ENCODE measurements at places on chromosomes 16 and 17.

DNA sequence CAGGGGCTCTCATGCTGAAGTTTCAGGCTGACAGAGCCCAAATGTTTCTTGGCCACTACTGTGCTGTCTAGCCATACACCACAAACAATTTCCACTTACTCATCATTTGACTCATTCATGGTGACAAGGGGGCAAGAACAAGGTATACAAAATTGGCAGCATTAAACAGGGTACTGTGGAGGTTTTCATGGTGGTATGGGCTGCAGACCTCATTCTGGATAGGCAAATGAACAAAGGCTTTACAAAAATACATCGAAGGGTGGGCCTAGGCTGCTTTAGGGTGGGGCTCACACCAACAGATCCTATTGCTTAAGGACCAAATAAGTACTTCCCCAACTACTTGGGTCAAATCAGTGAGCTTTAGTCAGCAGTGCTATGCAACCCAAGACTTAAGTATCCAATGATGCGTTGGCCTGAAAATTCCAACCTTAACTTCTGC is 53.0 kb downstream of the N4BP1 start:
- no peak for DNase-seq

- DNase-seq, result peak; percentile 70
Observed at GRCh38 chr16:89164436-89164835, 7.1 kb upstream of the CDH15 start.

GRCh38 chr16:1380195-1380594 is 28.5 kb downstream of the GNPTG start:
- no peak for DNase-seq

DNA sequence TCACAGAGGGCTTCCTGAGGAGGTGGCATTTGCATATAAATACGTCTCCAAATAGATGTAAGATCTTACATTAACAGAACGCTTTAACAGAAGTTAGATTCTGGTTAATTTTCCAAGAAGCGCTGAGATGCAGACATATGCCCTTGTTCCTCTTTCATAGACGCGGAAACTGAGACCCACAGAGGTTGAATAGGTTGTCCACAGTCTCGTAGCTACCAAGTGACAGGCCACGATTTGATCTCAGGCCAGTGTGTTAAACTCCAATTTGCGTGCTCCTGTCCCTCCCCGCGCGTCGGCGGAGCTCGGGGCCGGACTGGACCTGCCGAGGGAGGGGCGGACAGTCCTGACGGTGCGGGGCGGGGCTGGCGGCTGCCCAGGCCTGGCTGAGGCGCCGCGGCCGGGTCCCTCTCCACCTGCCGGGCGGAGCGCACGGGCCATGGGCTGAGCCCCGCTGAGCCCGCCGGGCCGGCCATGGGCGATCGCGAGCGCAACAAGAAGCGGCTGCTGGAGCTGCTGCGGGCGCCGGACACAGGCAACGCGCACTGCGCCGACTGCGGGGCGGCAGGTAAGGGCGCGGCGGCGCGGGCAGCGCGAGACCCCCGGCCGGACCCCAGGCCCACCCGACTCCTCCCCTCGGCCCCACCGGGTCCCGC is at the start of gene ADAP2:
ADAP2 (plus strand) TSS at position 402 of the 653 bp plus-strand sequence; CDS start at position 472, 70 bp downstream.
- peak; percentile 71 for DNase-seq

- DNase-seq, result no peak
Observed at GRCh38 chr17:46152423-46152822, 40.8 kb downstream of the KANSL1 start.

DNA sequence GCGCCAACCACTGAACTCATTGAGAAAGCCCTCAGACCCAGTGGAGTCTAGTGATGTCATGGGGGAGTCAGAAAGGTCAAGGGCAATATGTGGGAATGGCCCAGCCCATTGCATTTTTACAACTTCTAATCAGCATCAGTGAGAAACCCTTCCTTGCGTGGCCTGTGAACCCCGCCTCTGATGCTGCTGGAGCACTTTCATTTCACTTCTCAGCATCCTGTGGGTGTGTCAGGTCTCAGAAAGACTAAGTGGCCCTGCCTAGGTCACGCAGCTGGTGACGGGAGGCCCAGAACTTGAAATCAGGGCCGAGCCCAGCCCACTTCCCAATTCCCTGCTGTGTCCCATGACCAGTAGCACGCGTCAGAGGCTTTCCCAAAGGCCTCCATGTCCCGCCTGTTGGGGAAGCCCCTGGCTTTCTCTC is 6.1 kb downstream of the DNAI2 start:
- DNase-seq, result no peak

DNA sequence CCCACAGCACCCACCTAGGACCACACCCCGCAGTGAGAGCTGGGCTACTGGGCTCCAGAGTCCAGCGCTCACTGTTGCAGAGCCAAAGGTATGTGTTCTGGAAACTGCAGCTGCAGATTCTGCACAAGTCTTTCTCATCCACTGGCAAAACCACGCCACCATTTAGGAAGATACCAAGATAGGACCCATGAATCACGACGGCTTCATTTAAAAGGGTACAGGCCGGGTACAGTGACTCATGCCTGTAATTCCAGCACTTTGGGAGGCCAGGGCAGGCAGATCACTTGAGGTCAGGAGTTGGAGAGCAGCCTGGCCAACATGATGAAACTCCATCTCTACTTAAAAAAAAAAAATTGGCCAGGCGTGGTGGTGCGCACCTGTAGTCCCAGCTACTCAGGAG is 18.8 kb downstream of the FOXF1 start:
- no peak for DNase-seq

- no peak for DNase-seq
Observed at GRCh38 chr16:87132361-87133014, 184.7 kb downstream of the C16orf95 start.

DNA sequence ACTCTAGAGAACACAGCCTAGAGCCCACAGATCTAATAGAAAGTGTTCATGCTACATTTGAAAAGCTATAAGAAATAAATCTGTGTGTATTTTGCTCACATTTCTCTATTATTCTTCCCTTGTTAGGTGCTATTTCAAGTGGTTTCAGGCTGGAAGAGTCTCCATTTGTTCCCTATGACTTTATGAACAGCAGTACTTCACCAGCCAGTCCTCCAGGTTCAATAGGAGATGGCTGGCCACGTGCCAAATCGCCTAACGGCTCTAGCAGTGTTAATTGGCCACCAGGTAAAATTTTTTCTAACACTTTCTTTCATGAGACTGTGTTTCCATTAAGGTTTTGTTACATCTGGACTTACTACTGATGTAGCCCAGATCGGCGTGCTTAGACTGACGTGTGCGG is 30.7 kb upstream of the SLC5A11 start:
- DNase-seq, result no peak

- DNase-seq, result peak; percentile 43
Observed at GRCh38 chr16:12089492-12090150, 113.1 kb downstream of the SNX29 start.

- no peak for DNase-seq
Observed at GRCh38 chr16:1731603-1732002, 25.6 kb downstream of the MAPK8IP3 start.

GRCh38 chr17:36682773-36683172 is 81.4 kb downstream of the MRM1 start:
- no peak for DNase-seq

GRCh38 chr17:66686601-66687000 is 148.3 kb upstream of the CACNG5 start:
- no peak for DNase-seq

DNA sequence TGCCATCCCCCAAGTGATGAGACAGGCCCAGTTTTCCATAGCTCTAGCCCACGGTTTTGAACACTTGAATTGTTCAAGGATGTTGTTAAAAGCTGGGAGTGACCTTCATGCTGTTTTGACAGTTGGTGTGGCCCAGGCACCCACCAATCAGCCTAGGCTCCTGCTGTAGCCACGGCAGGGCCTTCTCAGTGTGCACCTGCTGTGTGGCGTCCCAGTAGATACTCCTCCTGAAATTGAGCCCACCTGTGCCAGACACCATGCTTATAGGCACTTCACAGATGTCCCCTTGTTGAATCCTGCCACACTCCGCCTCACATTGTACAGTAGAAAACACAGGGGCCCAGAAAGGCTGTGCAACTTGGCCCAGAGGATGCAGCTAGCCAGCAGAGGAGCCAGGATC is 86.4 kb downstream of the SOCS1 start:
- no peak for DNase-seq

GRCh38 chr17:34709158-34709754 is 129.9 kb downstream of the TMEM132E start:
- DNase-seq, result no peak

- no peak for DNase-seq
Observed at GRCh38 chr17:57447990-57448758, 191.9 kb downstream of the MSI2 start.

DNA sequence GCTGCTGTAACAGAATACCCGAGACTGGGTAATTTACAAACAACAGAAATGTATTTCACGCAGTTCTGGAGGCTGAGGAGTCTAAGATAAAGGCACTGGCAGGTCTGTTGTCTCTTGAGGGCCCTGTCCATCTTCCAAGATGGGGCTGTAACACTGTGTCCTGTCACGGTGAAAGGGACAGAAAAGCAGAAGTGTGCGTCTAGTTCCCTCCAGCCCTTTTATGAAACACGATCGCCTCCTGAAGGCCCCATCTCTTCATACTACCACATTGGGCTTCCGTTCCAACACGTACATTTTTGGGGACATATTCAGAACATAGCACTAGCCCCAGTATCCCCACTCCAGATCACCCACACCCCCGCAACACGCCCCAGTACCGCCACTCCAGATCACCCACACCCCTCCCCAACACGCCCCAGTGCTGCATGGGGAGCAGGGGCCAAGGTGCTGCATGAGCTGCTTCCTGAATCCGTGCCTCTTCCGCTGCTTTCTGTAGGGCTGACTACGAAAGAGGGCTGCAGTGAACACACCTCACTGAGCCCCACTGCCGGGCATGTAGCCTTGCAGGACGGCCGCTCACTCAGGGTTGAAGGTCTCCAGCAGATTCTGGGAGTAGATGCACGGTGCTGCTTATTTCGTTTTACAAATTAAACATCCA is 91.9 kb downstream of the RPTOR start:
- DNase-seq, result no peak

DNA sequence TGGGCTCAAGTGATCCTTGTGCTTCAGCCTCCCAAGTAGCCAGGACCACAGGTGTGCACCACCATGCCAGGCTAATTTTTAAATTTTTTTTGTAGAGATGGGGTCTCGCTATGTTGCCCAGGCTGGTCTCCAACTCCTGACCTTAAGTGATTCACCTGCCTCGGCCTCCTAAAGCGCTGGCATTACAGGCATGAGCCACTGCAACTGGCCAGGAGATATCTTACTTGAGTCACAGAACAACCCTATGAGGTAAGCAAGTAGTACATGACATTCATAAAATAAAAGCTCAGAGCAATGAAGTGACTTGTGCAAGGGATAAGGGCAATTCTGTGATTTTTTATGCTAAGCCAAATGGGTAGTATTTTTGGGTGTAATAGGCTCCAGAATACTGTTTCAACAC is 57.3 kb downstream of the CDC27 start:
- no peak for DNase-seq

- DNase-seq, result no peak
Observed at GRCh38 chr17:77925831-77926543, 32.5 kb upstream of the TNRC6C start.

DNA sequence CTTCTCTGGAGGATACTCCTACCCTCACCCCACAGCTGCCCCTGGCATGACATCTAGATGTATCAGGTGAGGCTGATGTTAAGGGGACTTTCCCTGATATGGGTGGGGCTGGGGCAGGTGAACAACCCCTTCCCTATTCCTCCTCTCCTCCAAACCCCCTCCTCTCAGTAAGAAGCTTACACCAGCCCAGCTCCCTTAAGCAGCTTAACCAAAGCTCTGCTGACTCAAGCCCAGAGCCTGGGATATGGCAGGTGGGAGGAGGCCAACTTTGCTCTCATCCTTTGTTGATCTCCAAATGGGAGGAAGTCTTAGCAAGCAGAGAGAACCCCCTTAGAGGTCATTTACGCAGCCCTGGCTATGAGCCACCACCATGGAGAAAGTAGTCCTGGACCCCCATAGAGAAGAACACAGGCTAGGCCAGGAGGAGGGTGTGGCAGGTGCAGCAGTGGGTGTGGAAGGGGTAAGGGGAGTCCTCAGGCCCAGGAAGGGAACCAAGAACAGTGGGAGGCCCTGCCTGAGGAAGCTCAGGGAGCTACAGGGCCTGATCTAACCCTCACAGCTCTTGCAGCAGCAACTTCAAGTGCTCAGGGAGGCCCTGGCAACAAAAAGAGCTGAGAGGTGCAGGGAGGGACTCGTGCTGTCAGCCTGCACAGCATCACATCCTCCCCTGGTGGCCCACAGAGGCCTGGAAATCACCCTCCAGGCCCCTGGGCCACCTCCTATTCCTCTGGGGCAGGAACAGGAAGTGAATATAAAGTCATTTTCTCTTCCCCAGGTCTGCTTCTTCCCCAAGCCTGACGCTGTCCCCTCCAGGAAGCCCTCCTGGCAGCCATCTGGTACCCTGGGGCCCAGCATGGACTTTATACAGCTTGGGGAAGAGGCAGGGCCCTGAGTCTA is 2.9 kb downstream of the UNC119 start:
- no peak for DNase-seq

GRCh38 chr16:51148678-51149228 is 2.3 kb downstream of the SALL1 start:
- DNase-seq, result no peak

GRCh38 chr17:68435876-68436842 is 21.1 kb downstream of the WIPI1 start:
- peak; percentile 79 for DNase-seq

- DNase-seq, result peak; percentile 92
Observed at GRCh38 chr17:10327640-10328039, 45.2 kb downstream of the MYH13 start.

- no peak for DNase-seq
Observed at GRCh38 chr17:39643271-39643670, 6.3 kb downstream of the STARD3 start.

DNA sequence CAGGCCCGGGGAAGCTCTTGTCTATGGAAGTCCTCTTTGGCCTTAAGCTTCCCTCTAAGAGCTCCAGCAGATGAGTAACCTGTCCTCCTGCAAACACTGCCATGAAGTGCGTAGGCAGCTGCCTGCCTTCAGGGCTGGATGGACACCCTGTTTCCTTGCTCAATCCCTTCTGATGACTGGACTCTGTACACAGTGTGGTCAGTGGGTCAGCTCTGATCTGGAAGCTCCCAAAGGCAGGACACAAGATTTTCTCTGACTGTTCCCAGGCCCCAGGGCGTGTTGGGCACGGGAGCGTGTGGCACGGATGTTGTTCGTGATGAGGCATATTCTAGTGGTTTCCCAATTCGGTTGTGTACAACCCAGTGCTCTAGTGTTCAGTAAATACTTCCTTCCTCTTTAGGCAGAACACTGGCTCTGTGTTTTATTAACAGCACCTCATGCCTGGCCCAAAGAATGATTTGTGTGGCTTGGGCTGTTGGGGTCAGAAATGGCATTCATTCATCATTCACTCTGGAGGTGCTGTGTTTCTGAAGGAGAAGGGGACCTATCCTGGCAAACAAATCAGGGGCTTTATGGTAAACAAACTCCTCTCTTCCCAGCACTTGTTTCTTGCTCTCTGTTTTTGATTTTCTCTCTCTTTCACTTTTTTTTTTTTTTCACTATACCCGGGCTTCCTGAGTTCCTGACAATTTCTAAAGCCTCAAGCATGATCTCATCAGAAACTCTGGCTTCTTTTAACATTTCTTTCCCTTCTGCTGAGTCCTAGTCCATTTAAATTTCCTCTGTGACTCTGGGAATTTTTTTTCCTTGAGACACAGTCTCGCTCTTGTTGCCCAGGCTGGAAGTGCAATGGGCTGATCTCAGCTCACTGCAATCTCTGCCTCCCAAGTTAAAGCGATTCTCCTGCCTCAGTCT is 12.0 kb upstream of the RNF157 start:
- no peak for DNase-seq

GRCh38 chr17:44222112-44222869 is 2.8 kb upstream of the UBTF start:
- DNase-seq, result peak; percentile 65
